ENCODE measurements at places on chromosomes 1 and 21.

DNA sequence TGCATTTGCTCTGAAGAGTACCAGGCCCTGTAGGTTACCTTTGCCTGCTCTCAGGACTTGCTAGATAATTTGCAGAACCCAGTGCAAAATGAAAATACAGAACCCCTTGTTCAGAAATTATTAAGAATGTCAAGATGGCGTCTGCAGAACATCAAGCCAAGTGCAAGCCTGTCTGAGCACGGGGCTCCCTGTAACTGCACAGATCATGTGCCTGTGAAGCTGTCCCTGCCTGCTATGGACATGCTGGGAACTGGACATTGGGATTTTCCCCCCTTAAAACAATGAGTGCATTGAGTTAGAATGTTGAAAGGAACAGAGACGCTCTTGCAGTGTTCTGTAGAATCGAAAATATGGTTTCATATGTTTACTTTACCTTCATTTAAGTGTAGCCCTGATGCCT is 2.9 kb downstream of the CLDN14 start:
- DNase-seq: no peak

GRCh38 chr21:45408271-45408791 is 3.4 kb downstream of the COL18A1 start:
- DNase-seq: no peak

DNA sequence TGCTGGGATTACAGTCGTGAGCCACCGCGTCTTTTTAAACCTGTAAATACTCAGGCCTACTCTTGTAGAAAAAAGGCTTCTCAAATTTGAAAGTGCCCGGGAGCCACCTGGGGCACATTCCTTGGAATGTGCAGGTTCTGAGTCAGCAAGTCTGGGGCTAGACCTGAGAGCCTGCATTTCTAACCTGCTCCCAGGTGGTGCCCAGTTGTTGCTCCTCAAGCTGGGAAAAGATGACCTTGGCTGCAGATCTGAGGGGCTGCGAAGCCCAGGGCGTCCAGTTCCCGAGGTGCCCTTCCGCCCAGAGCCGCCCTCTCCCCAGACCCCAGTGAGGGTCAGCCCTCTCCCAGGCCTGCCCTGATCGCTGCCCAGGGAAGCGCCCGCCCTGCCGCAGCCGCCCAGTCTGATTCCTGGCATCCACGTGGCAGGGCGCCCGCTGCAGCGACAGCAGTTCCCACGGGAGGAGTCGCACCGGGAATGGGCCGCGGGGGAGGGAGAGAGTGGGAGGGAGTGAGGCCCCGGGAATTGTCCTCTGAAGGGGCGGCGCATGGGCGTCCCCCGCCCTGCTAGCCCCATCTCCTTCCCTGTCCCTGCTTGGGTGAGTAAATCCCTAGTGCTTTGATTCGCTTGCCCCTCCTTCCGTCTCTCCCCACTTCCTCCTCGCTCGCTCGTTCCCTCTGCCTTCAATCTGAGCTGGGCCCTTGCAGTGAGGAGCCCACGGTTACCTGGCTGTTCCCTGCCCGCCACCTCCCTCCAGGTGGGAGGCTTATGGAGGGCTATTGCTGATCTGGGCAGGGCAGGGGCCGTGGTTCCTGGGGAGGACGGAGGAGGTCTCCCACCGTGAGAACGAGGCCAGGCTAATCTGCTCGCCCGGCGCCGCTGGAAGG is 18.8 kb upstream of the TENT5B start:
- no peak for DNase-seq

GRCh38 chr1:240582953-240583352 is 29.0 kb downstream of the GREM2 start:
- no peak for DNase-seq

DNA sequence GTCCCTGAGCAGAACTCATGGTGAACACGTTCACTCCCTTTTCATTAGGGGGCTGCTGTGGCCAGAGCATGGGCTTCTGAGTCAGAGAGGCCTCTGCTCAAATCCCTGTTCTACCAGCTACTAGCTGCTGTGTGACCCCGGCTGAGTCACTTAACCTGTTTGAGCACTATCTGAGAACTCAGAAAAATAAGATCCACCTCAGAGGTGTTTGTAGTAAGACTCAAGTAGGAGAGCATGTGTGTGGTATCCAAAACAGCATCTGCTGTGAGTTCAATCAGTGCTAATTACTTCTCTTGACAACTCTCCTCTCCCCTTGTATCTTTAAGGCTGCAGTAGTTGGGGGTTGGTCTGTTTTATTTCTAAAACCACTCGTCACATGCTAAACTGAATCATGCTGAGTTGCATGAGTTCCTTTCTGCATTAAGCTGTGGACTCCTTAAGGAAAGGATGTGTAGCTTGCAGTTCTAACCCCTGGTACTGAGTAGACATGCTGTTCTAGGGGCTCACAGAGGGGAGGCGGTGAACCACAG is 39.7 kb upstream of the JUN start:
- no peak for DNase-seq

DNA sequence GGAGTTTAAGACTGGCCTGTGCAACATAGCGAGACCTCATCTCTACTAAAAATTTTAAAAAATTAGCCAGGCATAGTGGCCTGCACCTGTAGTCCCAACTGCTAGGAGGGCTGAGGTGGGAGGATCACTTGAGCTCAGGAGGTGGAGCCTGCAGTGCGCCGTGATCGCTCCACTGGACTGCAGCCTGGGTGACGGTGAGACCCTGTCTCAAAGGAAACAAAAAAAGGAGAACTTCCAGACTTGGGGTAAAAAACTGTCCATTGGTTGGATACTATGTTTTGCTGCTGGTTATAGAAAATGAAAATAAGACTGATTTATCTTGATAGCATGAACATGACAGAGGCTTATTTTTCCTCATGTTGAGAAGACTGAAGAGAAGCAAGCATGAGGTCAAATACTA is 79.4 kb downstream of the WDR4 start:
- DNase-seq: no peak

GRCh38 chr1:179857009-179857408 is 20.6 kb downstream of the TOR1AIP2 start:
- DNase-seq: no peak

DNA sequence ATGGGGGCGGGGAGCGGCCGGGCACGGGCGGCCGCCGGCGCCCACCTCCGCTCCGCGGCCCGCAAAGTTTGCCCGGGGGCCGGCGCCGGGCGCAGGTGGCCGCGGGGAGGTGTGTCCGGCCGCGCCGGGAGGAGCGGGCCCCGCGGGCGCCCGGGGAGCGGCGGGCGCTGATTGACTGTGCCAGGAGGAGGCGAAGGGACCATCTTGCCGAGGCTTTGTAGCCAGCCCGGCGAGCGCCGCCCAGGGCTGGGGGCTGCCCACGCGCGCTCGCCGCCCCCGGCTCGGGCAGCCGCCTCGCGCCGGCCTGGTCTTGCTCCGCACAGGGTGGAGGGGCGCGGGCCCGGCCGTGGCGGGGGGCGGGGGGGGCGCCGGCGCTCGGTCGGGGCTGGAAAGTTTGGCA is 432 bp downstream of the EPHB2 start:
- DNase-seq: no peak

DNA sequence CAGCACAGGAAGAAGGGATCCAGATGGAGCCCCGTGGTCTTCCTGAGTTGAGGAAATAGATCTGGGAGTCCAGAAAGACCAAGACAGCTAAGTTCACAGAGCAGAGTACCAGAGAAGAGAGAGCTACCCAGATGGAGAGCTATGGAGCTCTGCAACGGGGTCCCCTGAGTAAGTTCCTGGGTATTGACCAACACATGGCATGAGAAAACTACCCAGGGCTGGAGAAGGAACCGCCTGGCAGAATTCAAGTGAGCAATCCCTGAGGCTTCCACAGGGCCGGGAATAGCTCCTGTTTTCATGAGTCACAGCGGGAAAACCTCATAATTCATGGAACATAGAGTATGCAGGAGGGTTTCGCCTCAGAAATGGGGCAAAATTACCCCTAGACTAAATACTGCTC is 19.7 kb downstream of the STPG1 start:
- no peak for DNase-seq

DNA sequence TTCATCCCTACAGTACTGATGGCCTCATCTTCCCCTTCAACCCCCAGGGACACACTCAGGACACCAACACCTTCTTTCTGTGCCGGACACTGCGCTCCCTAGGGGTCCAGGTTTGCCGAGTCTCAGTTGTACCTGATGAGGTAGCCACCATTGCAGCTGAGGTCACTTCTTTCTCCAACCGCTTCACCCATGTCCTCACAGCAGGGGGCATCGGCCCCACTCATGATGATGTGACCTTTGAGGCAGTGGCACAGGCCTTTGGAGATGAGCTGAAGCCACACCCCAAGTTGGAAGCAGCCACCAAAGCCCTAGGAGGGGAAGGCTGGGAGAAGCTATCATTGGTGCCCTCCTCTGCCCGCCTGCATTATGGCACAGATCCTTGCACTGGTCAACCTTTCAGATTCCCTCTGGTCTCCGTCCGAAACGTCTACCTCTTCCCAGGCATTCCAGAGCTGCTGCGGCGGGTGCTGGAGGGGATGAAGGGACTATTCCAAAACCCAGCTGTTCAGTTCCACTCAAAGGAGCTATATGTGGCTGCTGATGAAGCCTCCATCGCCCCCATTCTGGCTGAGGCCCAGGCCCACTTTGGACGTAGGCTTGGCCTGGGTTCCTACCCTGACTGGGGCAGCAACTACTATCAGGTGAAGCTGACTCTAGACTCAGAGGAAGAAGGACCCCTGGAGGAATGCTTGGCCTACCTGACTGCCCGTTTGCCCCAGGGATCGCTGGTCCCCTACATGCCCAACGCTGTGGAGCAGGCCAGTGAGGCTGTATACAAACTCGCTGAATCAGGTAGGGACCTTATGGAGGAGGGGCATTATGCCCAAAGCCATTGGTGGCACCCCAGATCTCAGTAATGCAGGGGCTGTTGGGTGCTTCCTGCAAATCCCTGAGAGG is 5.1 kb upstream of the LENEP start:
- DNase-seq: no peak

- DNase-seq: no peak
Measured at GRCh38 chr1:156226782-156227181, 14.0 kb downstream of the PMF1 start.

DNA sequence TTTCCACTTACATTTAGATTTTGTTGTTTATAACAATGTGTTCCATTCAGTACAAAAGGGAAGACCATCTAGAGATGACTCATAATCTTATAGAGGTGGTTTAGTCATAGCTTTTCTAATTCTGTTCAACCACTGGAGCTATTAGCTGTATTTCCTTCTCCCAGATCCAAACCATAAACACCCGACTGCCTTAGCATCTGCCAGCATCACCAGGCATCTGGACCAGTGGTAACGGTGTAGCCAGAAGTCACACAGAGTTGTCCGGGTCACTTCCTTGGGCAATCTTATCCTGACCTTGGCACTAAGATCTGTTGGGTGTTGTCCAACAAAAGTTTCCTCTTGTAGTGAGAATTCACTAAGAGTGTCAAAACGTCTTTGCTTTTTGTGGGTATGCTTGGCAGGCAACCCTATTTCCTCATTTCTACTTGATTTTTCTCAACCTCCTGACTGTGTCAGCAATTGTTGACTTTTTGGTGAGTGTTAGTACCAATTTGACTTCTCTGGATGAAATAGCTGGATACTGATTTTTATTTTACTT is 372.1 kb upstream of the B3GALT2 start:
- no peak for DNase-seq

DNA sequence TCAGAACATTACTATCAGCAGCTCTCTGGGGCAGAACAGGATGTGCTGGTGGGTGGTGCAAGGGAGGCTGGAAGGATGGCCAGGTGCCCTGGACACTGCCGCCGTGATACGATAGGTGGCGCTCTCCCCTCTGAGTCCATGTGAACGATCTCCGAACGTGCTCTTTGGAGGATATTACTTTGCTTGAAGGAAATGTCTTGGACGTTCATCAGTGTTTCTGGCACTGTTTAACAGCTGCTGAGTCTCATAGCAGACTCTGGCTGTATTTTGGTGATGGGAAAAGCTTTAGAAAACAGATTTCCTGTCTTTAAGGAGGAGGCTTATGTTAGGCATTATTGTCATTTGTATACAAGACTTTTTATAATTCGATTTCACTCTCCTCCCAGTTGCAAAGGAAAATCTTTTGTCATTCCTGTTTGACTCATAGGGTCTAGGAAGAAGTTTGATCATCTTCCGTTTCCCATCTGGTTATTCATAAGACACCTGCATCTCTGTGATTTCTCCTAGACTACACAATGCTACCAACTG is 386.2 kb upstream of the ADGRL2 start:
- no peak for DNase-seq
